ENCODE measurements at places on chromosomes 2 and 18. TPM values are rescaled to one million over a fixed set of nuclear protein-coding genes. Genes with fewer than 3 reads are reported as not detected.

The WDR75 gene
- 54.6 TPM for total RNA-seq

The TTC32 gene
- 8.3 TPM for total RNA-seq

The CHRNG gene
- not detected for total RNA-seq

The CYBRD1 gene
- 27.7 TPM for total RNA-seq

The COLEC11 gene
- not detected for total RNA-seq

The PSTPIP2 gene
- total RNA-seq: 14.5 TPM

The AQP12B gene
- total RNA-seq: not detected

The CNDP1 gene
- not detected for total RNA-seq

Data from tracheal epithelial cell (primary cell).